A673 (cell line): ENCODE measurements at places on chromosomes 12 and 14. TPM values are rescaled to one million over a fixed set of nuclear protein-coding genes. Genes with fewer than 3 reads are reported as not detected.

- DNase-seq: no peak
These were observed 51.5 kb downstream of the MED13L start for GRCh38 chr12:116226026-116226425.

GRCh38 chr14:73567951-73568885 is 795 bp upstream of the ACOT2 start:
- no peak for DNase-seq

DNA sequence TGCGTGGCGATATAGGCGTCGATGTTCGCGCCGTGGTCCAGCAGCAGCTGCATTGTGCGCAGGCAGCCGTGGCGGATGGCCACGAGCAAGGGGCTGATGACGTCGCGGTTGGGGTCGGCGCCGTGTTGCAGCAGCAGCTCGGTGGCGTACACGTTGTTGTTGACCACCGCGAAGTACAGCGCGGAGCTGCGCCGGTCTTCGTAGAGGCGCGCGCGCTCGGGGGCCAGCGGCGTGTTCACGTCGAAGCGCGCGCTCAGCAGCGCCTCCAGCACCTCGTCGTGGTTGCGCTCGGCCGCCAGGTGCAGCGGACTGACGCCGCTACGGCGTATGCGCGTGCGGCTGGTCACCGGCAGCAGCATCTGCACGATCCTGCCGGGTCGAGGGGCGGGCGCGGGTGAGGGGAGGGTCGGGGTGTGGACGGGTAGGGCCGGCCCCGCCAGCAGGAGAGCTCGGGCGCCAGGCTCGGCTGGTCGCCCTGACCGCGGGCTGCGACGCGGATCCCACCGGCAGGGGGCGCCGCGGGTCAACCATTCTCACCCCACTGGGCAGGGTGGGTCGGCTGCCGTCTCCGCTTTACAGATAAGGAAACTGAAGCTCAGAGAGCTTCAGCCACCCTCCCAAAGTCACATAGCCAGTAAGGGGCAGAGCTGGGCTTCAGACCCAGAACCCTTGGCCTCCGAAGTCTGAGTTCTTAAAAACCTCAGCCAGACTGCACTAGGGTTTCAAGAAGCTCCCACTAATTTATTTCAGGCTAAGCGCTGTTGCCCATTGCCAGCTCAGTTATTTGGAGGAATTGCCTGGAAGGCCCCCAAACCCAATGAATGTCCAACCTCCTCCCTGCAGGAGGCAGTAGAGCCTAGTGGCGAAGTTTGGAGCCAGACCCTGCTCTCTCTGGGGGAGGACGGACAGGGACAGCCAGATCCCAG is 12.4 kb downstream of the FAM181A start:
- peak; percentile 70 for DNase-seq

GRCh38 chr12:109626378-109627115 is 53.0 kb downstream of the MVK start:
- DNase-seq: no peak

The DNAL1 gene
- total RNA-seq: 25.5 and 28.1 TPM in 2 replicates

- DNase-seq: no peak
These were observed 38.3 kb downstream of the GALNT4 start for GRCh38 chr12:89486264-89486663.

GRCh38 chr12:89948271-89949175 is 239.9 kb upstream of the ATP2B1 start:
- DNase-seq: no peak

The KLHL33 gene
- total RNA-seq: 0.04 and 0.13 TPM in 2 replicates

The ADAMTS20 gene
- total RNA-seq: 0.17 and 0.28 TPM in 2 replicates

- DNase-seq: peak; percentile 70
These were observed 8.6 kb downstream of the TC2N start for GRCh38 chr14:91858536-91859275.

- no peak for DNase-seq
These were observed 12.3 kb downstream of the ZC2HC1C start for GRCh38 chr14:75081660-75082229.

- DNase-seq: no peak
These were observed 29.6 kb upstream of the TSPAN8 start for GRCh38 chr12:71187379-71187778.

The IL23A gene
- not detected in 2 replicates for total RNA-seq

DNA sequence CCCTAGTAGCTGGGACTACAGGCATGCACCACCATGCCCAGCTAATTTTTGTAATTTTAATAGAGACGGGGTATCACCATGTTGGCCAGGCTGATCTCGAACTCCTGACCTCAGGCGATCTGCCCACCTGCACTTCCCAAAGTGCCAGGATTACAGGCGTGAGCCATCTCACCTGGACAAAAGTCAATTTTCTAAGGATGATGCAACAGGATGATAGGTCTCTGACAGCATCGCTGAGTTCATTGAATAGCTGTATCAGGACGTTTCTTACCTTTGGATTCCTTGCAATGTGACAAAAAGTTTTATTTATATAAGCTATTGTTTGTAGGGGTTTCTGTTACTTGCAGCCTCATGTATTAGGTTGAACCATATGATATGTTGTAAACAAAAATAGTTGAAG is 55.5 kb upstream of the PCED1B start:
- DNase-seq: no peak

The CCDC85C gene
- 24.6 and 31.5 TPM in 2 replicates for total RNA-seq

The PRB2 gene
- not detected in 2 replicates for total RNA-seq

The FAIM2 gene
- total RNA-seq: 0.11 TPM in 1 of 2 replicates, not detected in the other

DNA sequence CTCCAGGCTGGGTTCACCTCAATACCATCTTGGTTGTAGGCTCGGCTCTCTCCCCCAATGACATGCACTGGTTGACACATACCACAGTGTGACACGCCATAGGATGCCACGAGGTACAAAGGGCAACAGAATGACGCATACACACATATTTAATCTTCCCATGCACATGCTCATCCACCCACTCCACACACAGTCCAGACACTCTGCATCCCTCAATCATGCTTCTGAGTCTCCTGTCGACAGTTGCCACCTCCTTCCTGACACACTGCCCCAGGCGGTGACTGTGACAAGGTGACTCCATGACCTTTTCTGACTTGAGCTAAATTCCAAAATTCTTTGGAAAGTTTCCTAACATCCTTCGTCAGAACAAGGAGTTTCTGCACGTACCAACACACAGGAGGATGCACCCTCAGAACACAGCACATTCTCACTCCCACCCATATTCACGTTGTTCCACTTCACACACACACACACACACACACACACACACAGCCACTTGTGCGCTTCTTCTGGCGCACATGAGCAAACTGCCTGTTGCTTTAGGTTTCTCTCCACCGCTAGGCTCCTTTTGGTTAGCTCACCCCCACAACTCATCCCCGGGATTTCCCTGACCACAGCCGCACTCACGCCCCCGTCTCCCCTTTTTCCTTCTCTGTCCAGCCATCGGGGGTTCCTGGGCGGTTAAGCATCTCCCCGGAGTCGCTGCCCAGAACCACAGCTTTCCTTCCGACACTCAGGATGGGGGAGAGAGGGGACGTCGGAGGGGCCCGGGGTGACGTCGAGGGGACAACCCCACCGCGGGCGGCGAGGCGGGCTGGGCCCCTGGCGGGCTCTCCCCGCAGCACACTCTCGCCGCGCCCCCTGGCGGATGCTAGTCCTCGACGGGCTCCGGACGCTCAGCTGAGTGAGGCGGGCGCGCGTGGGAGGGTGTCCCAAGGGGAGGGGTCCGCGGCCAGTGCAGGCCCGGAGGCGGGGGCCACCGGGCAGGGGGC is 536 bp upstream of the WNT1 start:
- peak; percentile 71 for DNase-seq

DNA sequence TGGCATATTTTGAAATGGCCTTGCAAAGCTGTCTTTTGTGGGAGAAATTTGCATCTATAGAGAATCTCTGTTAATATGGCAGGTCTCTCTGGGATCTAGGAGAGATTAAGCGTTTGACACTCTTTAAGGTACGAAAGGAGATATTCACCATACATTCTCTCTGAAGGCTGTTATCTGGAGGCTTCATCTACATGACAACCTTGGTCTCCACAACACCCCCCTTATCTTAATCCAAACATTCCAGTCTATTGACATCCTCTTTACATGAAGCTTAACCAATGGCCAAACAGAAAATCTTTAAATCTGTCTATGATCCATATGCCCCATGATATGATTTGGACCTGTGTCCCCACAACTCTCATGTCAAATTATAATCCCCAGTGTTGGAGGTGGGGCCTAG is 137.4 kb downstream of the DERA start:
- DNase-seq: no peak

GRCh38 chr12:40831916-40832315 is 139.7 kb downstream of the CNTN1 start:
- no peak for DNase-seq

The BDKRB2 gene
- total RNA-seq: 0.21 and 0.31 TPM in 2 replicates

- no peak for DNase-seq
These were observed 414.8 kb upstream of the LMO3 start for GRCh38 chr12:17020765-17021164.

- DNase-seq: no peak
These were observed 39.8 kb downstream of the ACTN1 start for GRCh38 chr14:68939181-68939892.

- no peak for DNase-seq
These were observed 694.0 kb upstream of the USP15 start for GRCh38 chr12:61566183-61566582.

- no peak for DNase-seq
These were observed 39.6 kb upstream of the SFSWAP start for GRCh38 chr12:131671276-131671675.

The WNT5B gene
- 0.34 and 0.59 TPM in 2 replicates for total RNA-seq

The TPPP2 gene
- not detected in 2 replicates for total RNA-seq

DNA sequence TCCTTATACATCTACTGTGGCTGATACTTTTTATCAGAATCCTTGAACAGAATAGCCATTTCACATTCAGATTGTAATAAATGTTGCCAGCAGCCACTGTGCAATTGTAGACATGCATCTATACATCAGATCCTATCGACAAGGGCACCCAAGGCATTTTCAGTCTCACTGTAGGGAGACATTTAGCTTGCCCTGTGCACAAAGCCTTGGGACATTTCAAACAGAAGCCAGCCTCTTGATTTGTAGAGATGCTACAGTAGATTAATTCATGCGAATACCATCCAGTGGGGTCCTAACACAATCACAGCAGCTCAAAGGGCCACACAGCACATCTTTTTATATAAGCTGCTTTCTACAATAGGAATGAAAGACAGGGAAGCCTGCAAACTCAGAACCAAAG is 81.4 kb downstream of the SLC8A3 start:
- DNase-seq: no peak

The DNAI7 gene
- total RNA-seq: 0.73 TPM in 1 of 2 replicates, not detected in the other

The DLK1 gene
- total RNA-seq: not detected in 2 replicates

The TMBIM4 gene
- total RNA-seq: 61.8 and 62.1 TPM in 2 replicates

- DNase-seq: peak; percentile 73
These were observed 271.6 kb upstream of the ATP2B1 start for GRCh38 chr12:89980236-89980635.

- DNase-seq: no peak
These were observed 329.8 kb downstream of the ATP23 start for GRCh38 chr12:58270966-58271705.
